Stimulated activated CD8-positive, alpha-beta memory T cell treated with anti-CD3 and anti-CD28 coated beads, Interleukin-7, amount 100 ng/mL, for 24 hours (primary cell): ENCODE measurements at places on chromosomes 7 and 10.

- no peak for DNase-seq
Measured at GRCh38 chr7:153247926-153248325, 488.4 kb downstream of the ACTR3B start.

DNA sequence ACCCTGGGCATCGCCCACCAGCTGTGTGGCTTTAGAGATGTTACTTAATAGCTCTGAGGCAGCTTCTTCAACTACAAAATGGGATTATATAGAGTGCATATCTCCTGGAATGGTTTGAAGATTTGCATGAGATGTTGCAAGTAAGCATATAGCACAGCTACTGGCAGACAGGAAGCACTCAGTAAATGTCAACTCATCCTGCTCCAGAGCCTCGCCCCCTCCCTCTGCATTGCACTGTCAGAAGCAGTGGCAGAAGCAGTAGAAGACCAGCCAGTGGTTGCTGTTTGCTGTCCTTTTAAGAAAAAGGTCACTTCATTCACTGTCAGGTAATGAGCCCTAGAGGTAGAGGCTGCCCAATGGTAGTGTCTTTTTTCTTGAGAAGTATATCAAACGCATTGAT, 180.0 kb upstream of the GHITM start:
- DNase-seq: no peak

DNA sequence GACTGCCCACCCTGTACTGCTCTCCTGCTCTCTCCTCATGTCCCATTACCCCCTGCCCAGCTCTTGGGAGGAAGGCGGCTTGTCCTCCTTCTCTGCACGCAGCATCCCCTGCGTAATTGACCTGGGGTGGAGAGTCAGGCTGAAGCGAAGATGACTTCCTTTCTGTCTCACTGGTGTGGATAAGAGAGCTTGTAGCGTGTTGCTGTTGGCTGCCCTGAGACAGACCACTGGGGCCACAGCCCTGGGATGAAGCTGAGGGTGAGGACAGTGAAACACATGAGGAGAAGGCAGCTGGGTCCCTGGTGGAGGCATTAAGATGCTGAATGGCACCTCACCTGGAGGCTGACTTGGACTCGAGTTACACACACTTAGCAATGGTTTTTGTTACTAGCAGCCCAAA, 310.3 kb upstream of the ZNF32 start:
- no peak for DNase-seq

DNA sequence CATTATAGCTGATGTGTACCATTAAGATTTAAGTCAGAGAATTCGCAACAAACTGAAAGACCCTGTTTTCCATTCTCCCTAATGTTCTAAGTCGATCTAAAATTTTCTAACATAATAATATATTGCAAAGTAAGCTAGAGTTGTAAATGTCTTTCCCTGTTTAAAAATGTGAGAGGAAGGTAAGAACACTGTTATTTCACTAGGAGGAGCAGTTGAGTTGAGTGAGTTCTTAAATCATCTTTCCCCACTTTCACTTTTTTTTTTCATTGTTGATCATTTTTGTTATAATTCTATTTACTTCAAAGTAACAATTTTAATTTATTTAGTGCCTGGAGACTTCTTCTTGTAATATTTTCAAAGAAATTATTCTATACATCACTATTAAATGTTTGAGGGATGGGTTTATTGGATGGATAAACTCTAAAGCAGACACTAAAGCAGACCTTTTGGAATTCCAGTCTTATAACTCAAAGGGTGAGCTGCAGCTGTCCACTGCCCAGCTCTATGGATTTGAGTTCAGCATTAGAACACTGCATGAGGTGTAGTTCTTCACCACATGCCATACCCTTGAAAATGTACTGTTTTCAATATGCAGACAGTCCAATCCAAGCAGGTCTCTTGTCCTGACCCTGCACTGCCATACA, 181.3 kb upstream of the FZD1 start:
- no peak for DNase-seq

DNA sequence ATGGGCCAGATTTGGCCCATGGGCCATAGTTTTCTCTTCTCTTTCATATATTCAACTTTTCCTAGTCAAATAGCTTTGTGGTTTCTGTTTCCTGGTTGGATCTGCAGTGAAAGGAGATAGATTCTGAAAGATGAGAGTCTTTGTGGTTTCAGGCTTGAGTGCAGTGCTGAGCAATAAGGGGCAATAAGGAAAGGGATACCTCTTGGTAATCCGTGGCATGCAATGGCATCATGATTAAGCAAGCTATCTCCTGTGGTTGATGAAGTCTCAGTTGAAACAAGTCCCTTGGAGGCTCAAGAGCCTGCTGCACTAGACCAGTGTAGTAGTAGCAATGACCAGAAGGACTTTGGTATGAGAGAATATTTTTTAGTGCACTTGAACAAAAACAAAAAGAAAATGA, 187.7 kb upstream of the CNTNAP2 start:
- no peak for DNase-seq
